ENCODE measurements at places on chromosomes 6 and 20.

DNA sequence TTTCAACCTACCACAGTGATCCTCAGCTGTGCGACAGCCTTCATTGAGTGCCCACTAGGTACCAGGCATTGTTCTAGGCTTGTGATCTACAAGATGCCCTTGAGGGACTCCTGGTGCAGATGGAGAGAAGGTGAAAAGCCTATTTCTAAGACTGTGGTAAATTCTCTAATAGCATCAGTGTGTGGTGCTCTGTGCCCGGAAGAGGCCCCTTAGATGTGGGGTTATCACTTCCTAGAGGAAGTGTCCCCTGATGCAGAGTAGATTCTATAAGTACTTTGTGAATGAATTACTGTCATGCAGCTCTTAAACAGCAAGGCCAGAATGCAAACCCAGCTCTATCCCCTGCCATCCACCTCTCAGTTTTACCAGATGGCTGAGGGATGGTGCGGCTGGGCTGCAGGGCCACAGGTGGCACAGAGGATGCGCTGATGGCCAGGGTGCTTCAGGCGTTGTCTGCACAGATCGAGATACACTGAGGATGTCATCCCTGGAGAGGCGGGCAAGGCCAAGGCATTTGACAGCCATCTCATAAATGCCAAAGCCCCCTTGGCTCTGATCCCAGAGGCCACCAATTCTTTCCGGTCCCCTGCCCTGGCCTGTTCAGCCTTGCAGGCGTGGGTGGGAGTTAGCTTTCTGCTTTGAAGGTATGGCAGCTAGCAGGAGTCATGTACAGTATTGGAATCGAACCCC lies 96.7 kb downstream of the TOX2 start:
- DNase-seq = no peak

DNA sequence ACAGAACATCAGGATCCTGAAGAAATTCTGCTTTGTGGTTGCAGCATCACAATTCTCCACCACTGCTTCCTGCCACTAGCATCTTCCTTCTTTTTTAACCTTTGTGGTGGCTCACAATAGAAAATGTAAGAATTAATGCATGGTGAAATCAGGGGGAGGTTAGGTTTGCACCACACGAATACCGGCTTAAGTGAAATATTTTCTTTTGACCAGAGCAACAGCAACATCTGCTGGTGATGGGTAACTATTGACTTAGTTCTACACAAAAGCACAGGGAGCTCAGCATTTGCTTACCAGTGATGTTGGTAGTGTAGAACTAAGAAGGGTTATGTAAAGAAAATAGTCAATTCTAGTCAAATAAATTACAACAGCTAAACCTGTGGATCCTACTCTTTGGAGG lies 280.5 kb downstream of the SYNE1 start:
- peak; percentile 64 for DNase-seq

DNA sequence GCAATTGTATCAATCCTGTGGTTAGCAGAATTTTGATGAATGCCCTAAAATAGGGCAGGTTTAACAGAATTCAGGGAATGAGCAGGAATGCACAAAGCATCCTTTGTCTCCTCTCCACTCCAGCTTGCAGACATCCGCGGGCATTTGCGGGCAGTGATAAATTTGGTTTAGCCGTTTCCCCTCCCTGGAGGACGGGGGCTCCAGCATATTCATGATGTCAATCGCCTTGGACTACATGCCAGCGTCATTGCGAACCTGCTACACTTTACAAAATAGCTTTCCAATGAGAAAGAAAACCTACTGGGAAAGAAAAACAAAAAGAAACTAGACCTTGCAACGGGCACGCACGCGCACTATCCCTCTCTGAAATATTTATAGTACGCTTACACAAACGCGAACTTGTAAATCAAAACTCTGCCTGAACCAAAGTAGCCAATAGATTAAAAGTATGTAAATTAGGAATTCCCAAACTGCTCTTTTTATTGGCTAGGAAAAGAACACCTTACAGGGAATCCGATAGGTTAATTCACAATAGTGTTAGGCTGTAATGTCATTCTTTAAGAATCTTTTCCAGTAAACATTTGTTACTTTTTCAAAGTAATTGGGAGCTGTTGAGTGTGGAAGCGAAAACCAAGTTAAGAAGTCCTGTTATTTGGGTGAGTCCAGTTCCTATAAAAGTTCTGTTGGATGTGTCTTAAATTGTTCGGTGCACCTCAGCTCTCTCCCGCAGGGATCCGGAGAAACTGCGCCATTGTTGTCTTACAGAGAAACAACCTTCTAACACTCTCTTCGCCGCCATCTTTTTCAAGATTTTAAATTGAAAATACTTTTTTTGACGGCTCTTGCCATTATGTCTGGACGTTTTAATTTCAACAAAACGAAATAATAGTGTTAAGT lies 136.7 kb downstream of the HFE start:
- peak; percentile 96 for DNase-seq

- DNase-seq = peak; percentile 66
These were observed 26.4 kb downstream of the ZFAND3 start for GRCh38 chr6:37845930-37846329.

All from bronchial epithelial cell (primary cell).